ENCODE measurements at places on chromosomes 6 and 20. TPM values are rescaled to one million over a fixed set of nuclear protein-coding genes. Genes with fewer than 3 reads are reported as not detected.

The TULP1 gene
- not detected for total RNA-seq

The PAK5 gene
- 0.66 TPM for total RNA-seq

The PCK1 gene
- total RNA-seq: 252 TPM

The SPDEF gene
- total RNA-seq: 0.48 TPM

The PSMB8 gene
- total RNA-seq: 36.0 TPM

The RCAN2 gene
- 2.9 TPM for total RNA-seq

The MAN1A1 gene
- total RNA-seq: 104 TPM

The FAM210B gene
- 100.0 TPM for total RNA-seq

The XKR7 gene
- total RNA-seq: not detected

The OR2W1 gene
- not detected for total RNA-seq

DNA sequence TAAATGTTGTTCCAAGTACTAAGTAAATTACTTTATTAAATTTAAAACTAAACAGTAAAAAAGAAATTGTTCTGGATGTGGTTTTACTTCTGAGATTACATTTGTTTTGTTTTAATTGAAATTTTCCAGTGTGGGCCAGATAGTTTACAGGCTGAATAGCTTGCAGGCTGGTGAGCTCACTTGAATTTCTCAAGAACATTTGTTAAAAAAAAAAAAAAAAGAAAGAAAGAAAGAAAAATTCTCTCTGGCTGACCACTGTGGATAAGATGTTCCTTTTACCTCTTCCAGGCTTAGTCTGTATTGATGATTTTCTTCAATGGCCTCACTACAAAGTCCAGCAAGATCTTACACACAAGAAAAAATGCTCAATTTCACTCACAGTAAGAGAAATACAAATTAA lies 85.4 kb downstream of the PLCG1 start:
- no peak for DNase-seq

GRCh38 chr6:7975764-7976146 lies 65.2 kb upstream of the TXNDC5 start:
- DNase-seq: no peak

DNA sequence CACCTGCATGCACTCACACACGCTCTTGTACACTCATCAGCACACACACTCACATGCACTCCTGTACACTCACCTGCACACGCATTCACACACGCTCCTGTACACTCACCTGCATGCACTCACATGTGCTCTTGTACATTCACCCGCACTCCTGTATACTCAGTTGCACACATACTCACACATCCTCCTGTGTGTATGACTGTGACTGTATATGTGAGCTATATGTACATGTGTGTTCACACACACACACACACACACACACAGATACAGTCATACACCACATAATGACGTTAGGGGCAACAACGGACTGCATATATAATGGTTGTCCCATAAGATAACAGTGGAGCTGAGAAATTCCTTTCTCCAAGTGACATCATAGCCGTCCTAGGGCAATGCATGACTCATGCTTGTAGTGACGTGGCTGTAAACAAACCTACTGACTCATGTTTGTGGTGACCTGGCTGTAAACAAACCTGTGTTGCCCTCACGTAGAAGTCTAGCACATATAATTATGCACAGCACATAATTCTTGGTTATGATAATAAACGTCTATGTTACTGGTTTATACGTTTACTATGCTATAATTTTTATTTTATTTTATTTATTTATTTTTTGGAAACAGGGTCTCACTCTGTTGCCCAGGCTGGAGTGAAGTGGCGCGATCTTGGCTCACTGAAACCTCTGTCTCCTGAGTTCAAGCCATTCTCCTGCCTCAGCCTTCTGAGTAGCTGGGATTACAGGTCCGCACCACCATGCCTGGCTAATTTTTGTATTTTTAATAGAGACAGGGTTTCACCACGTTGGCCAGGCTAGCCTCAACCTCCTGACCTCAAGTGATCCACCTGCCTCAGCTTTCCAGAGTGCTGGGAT lies 22.8 kb upstream of the TAF4 start:
- DNase-seq: no peak

- no peak for DNase-seq
Observed at GRCh38 chr6:21893793-21894192, 300.2 kb downstream of the SOX4 start.

- DNase-seq: no peak
Observed at GRCh38 chr20:1418350-1418749, 25.5 kb upstream of the FKBP1A start.

- DNase-seq: no peak
Observed at GRCh38 chr6:77074037-77074713, 389.1 kb downstream of the HTR1B start.

- no peak for DNase-seq
Observed at GRCh38 chr6:63745784-63746183, 110.2 kb downstream of the PHF3 start.

DNA sequence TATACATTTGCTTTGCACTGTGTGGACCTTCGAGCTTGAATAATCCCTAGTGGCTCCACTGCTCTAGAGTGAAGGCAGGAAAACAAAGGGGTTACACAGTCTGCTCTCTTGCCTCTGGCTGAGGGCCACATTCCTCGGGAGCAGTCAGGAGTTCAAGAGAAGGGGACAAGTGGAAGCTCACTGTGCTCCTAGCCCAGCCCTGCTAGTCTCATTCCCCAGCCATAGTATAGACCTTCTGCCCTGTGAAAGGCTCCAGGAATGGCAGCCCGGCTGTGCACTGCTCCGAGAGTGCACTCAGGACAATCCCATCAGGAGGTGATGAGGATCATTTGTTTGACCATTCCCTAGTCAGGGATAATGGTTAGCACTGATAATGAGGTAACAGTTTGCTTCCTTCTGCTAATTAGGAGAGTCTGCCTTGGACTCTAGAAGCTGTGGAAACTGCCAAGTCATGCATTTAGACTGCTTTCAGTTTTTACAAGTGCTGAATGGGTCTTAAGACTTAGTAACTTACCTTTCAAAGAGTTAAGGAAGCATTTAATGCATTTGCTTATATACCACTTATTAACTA lies 8.5 kb downstream of the IYD start:
- DNase-seq: no peak

- DNase-seq: no peak
Observed at GRCh38 chr6:98828211-98828788, 6.1 kb upstream of the POU3F2 start.

DNA sequence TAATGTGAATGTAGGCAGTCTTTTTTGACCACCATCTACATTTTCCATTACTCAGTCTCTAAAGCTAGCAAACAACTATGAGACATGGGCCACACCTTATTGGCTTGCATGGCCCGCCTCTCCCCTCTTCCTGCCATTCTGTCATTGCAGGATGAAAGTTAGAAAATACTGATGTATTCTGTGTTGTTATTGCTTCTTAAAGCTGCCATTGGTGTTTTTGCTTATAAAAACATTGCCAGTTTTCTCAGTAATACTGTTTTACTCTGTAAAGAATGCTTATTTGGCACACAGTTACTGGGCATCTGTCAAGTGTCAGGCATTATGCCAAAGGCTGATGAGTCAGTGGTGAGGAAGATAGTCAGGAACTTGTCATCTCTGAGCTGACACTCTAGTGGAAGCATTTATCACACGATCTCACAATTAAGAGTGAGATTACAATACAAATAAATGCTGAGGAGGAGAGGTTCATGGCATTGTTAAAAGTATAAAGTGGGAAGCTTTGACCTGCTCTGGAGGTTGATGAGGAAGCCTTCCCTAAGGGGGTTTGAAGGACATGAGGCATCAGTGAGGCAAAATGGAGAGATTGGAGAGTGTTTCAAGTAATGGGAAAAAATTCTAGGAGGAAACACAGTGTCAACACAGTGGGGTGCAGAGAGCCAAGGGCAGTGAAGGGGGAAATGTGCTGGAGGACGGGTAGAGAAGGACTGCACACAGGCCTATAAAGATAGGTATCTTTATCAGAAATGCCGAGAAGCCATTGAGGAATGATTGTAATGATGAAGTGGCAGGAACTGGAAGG lies 14.7 kb downstream of the KLHL32 start:
- DNase-seq: no peak

GRCh38 chr6:72132427-72132826 lies 246.1 kb downstream of the RIMS1 start:
- DNase-seq: no peak

GRCh38 chr20:43976547-43976946 lies 61.9 kb downstream of the TOX2 start:
- no peak for DNase-seq

DNA sequence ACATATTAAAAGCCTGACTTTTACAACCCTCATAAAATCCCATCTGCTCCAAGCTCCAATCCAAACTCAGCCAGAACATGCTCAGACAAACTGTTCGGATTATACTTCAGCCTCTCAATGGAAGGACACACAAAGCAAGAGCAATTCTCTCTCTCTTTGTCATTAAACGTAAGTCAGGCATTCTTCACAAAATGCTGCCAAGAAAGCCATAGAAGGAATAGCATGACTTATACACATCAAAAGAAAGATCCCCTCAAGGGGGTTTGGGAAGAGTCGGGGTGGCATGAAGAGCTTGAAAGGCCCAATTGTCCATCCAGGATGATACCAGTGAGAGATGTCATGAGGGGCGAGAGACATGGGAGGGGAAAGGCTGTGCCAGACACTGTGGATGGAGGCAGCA lies 268.9 kb downstream of the PREX1 start:
- DNase-seq: no peak

- DNase-seq: no peak
Observed at GRCh38 chr6:19697744-19698290, 139.4 kb upstream of the ID4 start.

DNA sequence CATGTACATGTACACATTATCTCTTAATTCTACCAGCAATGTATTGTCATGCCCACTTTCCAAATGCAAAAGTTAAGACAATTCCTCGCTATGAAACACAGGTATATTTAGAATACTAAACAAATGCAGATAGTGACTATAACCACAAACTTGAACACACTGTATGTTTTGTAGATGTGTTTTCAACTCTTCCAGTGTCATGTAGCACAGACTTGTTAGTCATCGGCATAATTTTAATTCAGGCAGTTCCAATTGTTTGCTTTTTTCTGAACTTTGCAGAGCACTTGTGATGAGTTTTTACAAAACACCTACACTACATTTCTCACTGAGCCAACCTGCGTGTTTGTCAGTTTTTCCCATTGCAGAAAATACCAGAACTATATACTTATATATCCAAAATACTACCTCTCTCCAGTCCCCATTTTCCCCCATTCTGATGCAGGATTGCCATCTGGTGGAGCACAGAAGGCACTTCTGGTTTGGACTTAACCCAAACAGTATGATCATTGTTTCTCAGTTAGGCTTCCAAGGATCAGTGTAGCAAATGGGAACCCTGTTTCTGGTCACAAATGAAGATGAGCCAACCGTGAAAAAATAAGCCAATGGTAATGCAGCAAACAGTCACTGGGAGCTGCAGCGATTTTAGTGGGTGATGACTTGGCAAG lies 143.4 kb downstream of the ADGRB3 start:
- no peak for DNase-seq
